ENCODE measurements at places on chromosomes 6 and 20. TPM values are rescaled to one million over a fixed set of nuclear protein-coding genes. Genes with fewer than 3 reads are reported as not detected.

MLIP gene
- not detected for total RNA-seq

CALHM4 gene
- not detected for total RNA-seq

DNA sequence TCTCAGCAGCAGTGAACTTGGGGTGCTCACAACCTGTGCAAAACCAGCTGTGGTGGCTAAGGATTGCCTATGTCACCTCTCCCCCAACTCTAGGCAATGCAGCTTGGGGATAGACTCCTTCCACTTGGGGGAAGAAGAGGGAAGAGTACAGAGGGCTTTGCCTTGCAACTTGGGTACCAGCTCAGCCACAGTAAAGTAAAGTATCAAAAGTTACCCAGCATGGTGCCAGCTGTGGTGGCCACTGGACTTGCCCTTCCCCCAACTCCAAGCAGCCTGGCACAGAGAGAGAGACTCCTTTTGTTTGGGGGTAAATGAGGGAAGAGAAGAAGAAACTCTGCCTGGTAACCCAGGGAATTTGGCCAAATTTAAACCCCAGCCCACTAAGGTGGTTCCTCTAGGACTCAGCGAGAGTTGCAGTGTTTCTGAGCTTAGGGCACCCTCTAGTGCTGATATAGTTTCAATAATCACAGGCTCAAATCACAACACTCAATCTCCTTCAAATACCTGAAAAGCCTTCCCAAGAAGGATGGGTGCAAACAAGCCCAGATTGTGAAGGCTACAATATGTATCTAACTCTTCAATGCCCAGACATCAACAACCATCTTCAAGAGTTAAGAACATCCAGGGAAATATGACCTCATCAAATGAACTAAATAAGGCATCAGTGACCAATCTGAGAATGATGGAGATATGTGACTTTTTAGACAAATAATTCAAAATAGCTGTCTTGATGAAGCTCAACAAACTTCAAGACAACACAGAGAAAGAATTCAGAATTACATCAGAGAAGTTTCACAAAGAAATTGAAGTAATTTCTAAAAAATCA lies 7.6 kb upstream of the DEFB129 start:
- no peaks in the 10 kb centered on the region for H3K4me1 ChIP-seq
- DNase-seq, result no peak
- H3K27ac ChIP-seq, result no peak overlapping the region
- H3K27me3 ChIP-seq, result peaks cover 77% of the 10 kb centered on the region

- no peak overlapping the region for H3K27ac ChIP-seq
- H3K4me3 ChIP-seq, result no peak overlapping the region
- DNase-seq, result no peak
- H3K4me1 ChIP-seq, result 0 out of 2 replicates have a peak, but pooled peaks cover 2% of the 10 kb centered on the region
Measured at GRCh38 chr6:170174771-170175643, 115.9 kb downstream of the DLL1 start.

GRCh38 chr6:12024216-12024615 lies 12.1 kb downstream of the HIVEP1 start:
- peaks cover 26% of the 10 kb centered on the region for H3K36me3 ChIP-seq
- H3K4me1 ChIP-seq, result peaks cover 34% of the 10 kb centered on the region
- H3K27me3 ChIP-seq, result no peaks in the 10 kb centered on the region

GRCh38 chr6:108875161-108875555 lies 26.9 kb downstream of the ARMC2 start:
- H3K4me3 ChIP-seq, result no peak overlapping the region
- no peaks in the 10 kb centered on the region for H3K36me3 ChIP-seq
- DNase-seq, result no peak
- no peak overlapping the region for H3K27ac ChIP-seq
- no peaks in the 10 kb centered on the region for H3K27me3 ChIP-seq
